NCI-H82 (cell line): ENCODE measurements at places on chromosomes 3 and 15.
A peak's percentile ranks its signal among the peaks of the same experiment; 100 is the strongest.

GRCh38 chr15:72958634-72959033 is 93.6 kb upstream of the NEO1 start:
- DNase-seq: no peak

DNA sequence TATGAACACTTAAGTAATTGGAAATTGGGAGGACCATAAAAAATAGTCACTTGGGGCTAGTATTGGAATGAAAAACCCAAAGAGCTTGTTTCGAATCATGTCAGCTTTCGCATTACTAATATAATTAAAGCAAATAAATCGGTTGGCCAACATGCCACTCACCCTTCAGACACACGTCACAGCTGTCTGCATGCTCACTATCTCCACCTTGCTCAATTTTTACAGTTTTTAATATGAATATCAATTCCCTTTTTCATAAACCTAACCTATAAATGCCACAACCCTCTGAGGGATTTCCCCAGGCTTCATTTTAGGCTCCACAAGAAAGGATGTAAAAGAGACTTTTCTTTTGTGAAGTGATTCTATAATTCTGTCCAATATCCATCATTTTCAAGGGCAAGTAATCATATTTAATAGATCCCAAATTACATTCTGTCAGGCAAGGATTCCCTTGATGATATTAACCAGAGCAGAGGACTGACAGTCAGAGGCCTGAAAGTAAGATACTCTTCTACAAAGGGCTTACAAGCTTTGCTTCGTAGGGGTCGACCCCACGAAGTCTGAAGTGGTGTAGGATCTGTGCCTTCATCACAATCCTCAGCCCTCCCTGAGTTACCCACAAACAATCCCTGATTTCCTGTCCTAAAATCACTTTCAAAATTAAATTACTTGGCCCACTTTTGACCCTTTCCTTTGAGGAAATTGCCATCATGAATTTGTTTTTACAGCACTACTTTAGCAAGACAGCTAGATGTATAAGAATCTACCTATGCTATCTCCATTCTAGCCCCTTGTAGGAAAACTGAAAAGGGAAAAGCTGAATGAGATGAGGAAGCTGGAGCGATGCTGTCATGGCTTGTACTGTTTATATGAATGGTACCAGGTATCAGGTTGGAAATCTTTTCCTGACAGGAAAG is 44.5 kb downstream of the NANOGP8 start:
- no peak for DNase-seq

DNA sequence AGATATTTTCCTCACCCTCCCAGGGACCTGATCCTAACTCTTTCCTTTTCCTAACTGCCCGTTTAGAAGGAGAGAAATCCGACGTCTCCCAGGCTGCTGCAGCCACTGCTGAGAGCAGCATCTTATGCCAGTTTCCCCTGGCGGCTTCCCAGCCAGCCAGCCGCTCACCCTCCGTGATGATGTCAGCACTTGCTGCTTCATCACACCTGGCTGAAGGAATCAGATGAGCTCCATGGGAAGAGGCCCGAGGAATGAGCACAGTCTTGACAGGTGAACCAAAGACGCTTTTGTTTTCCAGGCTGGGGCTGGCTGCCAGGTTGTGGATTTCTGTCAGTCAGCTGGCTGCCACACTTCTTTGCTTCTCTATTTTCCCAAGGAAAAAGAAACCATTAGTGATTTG is 445.1 kb upstream of the RBMS3 start:
- no peak for DNase-seq

DNA sequence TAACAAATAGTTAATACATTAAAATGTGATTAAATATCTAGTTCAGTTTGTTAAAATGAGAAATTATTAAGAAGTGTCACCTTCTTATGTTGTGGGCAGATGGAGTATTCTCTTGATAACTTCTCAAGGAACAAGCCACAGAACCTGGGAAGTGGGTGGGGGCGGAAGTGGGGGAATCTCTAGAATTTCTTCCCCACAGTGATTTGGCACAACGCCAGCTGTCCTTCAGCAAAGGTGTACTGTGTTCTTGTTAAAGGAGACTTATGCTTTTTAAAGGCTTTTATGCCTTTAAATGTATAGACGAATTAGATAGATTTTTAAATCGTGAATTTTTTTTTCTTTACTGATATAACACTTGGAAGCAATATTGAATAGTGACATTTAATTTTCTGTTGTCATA is 42.4 kb downstream of the SEC22A start:
- DNase-seq: peak; percentile 59

GRCh38 chr15:87877114-87877810 is 379.3 kb downstream of the NTRK3 start:
- no peak for DNase-seq
